ENCODE measurements at places on chromosomes 6 and 20. TPM values are rescaled to one million over a fixed set of nuclear protein-coding genes. Genes with fewer than 3 reads are reported as not detected.

GRCh38 chr20:14951707-14952418 is 614.5 kb upstream of the FLRT3 start:
- no peak overlapping the region for H3K4me3 ChIP-seq
- no peak overlapping the region for H3K27ac ChIP-seq
- no peaks in the 10 kb centered on the region for H3K4me1 ChIP-seq
- H3K36me3 ChIP-seq = no peaks in the 10 kb centered on the region

DNA sequence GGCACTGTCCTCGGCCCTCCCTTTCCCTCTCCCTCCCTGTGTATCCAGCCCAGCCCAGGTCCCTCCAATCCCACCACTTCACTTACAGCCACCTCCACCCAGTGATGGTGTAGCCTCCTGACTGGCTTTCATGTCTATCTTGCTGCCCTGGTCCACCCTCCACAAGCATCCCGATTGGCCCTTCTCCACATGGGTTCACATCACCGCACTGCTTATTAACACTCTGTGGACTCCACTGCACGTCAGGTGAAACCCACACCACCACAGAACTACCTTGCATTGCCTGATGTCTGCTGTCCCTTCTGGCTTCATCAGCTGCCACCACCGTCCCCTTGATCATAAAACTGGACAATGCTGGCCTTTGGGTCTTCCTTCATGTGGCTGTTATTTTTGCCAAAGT is 220.4 kb upstream of the ARID1B start:
- H3K27ac ChIP-seq = no peak overlapping the region
- no peaks in the 10 kb centered on the region for H3K4me1 ChIP-seq
- H3K36me3 ChIP-seq = no peaks in the 10 kb centered on the region

DNA sequence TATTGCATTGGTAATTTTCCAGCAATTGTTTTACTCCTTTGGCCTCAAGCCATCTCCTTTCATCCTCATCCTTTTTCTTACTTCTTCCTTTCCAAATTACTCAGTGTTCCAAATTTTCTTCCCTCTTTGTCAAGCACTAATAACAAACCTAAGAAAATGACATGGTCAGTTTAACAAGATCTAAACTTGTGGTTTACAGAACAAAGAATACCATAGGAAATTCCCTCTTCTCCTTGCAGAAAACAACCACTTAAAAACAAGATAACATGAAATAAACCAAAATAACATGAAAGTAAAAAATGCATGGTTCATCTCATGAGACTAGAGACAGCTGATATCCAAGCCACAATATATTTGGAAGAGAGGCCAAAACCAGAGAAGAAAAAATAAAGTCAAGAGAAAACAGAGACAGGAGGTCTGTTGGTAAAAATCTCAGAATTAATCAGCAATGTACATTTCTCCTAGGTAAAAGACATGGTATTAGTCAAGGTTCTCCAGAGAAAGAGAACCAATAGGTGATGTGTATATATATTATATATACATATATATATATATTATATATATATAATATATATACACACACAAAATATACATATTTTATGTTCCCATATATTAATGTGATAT is 51.0 kb upstream of the SENP6 start:
- peaks cover 11% of the 10 kb centered on the region for H3K4me1 ChIP-seq
- no peaks in the 10 kb centered on the region for H3K27me3 ChIP-seq
- H3K4me3 ChIP-seq = no peak overlapping the region
- H3K36me3 ChIP-seq = no peaks in the 10 kb centered on the region

- peaks cover 5% of the 10 kb centered on the region for H3K27me3 ChIP-seq
- H3K36me3 ChIP-seq = no peaks in the 10 kb centered on the region
- H3K4me3 ChIP-seq = no peak within 1 kb of the TSS
- no peak for DNase-seq
Observed at GRCh38 chr6:24125980-24126379, at the start of gene NRSN1. Gene NRSN1, plus strand, starts transcription at chr6:24126215. Its CDS starts 8,113 bp downstream, at chr6:24134328.

DNA sequence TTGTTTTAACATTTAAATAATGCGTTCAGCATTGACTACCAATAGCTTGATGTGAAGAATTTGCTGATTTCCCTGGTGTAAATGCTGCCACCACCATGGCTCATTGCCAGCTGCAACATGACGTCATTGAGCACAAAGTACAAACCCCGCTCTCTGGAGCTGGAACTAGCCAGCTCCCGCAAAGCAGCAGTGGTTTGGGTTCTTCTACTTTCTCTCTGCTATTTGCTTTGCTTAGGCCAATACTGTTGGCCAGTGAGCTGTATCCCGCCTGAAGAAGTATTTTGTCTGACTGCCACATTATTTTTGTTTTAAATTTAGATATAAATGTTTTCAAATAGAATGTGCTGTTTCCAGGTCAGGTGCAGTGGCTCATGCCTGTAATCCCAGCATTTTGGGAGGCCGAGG is 47.4 kb upstream of the KIF13A start:
- no peak for DNase-seq
- H3K36me3 ChIP-seq = no peaks in the 10 kb centered on the region

DNA sequence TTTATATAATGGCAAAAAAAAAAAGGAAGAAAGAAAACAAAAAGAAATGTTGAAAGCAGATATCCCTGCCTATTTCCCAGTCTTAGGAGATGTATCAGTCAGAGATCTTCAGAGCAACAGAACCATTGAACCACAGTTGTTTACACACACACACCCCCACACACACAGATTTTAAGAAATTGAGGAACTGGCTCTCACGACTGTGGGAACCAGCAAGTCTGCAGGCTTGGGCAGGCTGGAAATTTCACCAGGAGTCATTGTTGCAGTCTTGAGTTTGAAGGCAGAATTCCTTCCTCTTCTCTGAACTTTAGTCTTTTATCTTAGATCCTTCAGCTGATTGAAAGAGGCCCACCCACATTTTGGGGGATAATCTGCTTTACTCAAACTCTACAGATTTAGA is 380.9 kb downstream of the CDKAL1 start:
- no peaks in the 10 kb centered on the region for H3K27me3 ChIP-seq
- peaks cover 13% of the 10 kb centered on the region for H3K36me3 ChIP-seq
- no peak for DNase-seq
- peaks cover 18% of the 10 kb centered on the region for H3K4me1 ChIP-seq
- H3K4me3 ChIP-seq = no peak overlapping the region
- H3K27ac ChIP-seq = no peak overlapping the region

GRCh38 chr6:145475794-145476396 is 259.4 kb downstream of the EPM2A start:
- no peak overlapping the region for H3K27ac ChIP-seq
- no peak overlapping the region for H3K4me3 ChIP-seq
- no peaks in the 10 kb centered on the region for H3K4me1 ChIP-seq
- no peaks in the 10 kb centered on the region for H3K36me3 ChIP-seq

- H3K27me3 ChIP-seq = peaks cover 93% of the 10 kb centered on the region
- peaks cover 35% of the 10 kb centered on the region for H3K4me1 ChIP-seq
- no peak for DNase-seq
- H3K4me3 ChIP-seq = peak overlapping the region; percentile 34
Observed at GRCh38 chr6:99603421-99604165, 3.0 kb upstream of the PRDM13 start.

DNA sequence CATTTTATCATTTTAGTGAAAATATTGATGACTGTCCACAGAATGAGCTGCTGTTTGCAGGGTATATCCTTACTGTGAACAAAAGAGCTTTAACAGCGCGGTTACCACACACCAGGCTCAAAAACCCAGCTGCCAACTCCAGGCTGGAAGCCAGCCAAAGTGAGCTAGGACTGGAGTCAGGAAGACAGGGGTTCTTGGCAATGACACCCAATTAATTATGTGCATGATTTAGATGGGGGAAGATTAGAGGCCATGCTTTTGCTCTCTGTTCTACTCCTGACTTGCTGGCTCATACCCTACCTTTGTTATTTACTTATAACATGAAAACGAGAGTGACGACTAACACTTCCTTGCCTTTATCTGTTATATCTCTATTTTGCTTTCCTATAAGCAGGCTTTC is 128.9 kb upstream of the SHLD1 start:
- H3K4me3 ChIP-seq = no peak overlapping the region
- DNase-seq = no peak
- H3K36me3 ChIP-seq = no peaks in the 10 kb centered on the region
- H3K27me3 ChIP-seq = no peaks in the 10 kb centered on the region
- no peaks in the 10 kb centered on the region for H3K4me1 ChIP-seq
- H3K27ac ChIP-seq = no peak overlapping the region

DNA sequence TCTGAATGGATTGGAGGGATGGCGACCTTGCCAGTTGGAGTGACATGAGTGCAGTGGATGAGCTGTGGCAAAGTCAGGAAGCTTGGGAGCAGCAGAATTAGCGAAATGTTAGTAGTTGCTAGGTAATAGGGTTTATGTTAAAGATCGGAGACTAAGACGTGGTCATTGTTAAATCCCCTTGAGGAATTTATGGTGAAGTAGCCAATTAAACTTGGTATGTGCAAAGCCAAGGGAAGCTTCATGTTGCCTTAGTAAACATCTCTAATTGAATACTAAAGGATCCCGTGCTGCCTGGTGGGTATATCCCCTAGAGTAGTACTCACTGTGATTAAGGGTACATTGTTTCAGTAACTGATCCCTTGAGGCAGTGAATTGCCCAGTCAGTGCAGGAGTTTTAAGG is 106.0 kb downstream of the PRIM2 start:
- H3K4me1 ChIP-seq = no peaks in the 10 kb centered on the region
- no peaks in the 10 kb centered on the region for H3K27me3 ChIP-seq
- DNase-seq = no peak
- H3K27ac ChIP-seq = no peak overlapping the region
- no peak overlapping the region for H3K4me3 ChIP-seq

GRCh38 chr6:106745197-106745770 is 115.9 kb downstream of the QRSL1 start:
- peaks cover 32% of the 10 kb centered on the region for H3K27me3 ChIP-seq
- no peak overlapping the region for H3K27ac ChIP-seq
- no peaks in the 10 kb centered on the region for H3K36me3 ChIP-seq
- no peaks in the 10 kb centered on the region for H3K4me1 ChIP-seq

GRCh38 chr20:63540417-63541186 is 3.4 kb upstream of the PTK6 start:
- H3K36me3 ChIP-seq = no peaks in the 10 kb centered on the region
- DNase-seq = no peak
- no peak overlapping the region for H3K27ac ChIP-seq
- no peak overlapping the region for H3K4me3 ChIP-seq

DNA sequence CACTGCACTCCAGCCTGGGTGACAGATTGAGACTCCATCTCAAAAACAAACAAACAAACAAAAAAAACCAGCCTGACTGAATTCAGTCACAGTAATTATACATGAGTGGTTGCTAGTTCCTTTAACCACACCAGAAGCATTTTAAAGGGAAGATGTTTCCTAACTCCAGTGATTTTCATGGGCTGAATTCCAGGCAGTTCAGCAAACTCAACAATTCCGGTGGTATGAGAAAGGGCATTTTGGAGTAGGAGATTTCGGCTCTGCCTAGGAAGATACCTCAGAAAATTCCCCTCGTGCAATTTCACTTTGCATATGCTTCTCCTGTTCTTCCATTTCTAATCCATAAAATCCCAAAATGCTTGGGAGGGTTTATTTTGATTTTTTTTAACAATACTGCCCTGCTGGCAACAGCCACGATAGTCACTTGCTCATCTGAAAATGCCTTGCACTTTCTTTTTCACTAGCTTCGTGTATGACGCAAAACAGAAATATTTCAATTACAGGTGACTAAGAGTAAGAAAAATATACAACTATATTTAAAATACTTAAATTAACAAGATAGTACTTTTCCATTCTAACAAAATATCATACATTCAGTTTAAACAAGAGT is 48.3 kb upstream of the IPCEF1 start:
- no peak for DNase-seq
- no peaks in the 10 kb centered on the region for H3K36me3 ChIP-seq
- no peak overlapping the region for H3K27ac ChIP-seq
- H3K27me3 ChIP-seq = no peaks in the 10 kb centered on the region
- H3K4me1 ChIP-seq = peaks cover 4% of the 10 kb centered on the region

GRCh38 chr6:52642368-52642767 is 28.5 kb upstream of the TMEM14A start:
- no peak for DNase-seq
- H3K27ac ChIP-seq = no peak overlapping the region
- no peaks in the 10 kb centered on the region for H3K36me3 ChIP-seq
- H3K4me1 ChIP-seq = peaks cover 11% of the 10 kb centered on the region
- peaks cover 19% of the 10 kb centered on the region for H3K27me3 ChIP-seq

GRCh38 chr6:166852451-166852975 is 103.8 kb downstream of the RNASET2 start:
- H3K27ac ChIP-seq = no peak overlapping the region
- no peaks in the 10 kb centered on the region for H3K36me3 ChIP-seq
- H3K4me3 ChIP-seq = no peak overlapping the region
- DNase-seq = no peak
- no peaks in the 10 kb centered on the region for H3K4me1 ChIP-seq

- H3K4me1 ChIP-seq = peaks cover 4% of the 10 kb centered on the region
- H3K27ac ChIP-seq = no peak overlapping the region
- no peaks in the 10 kb centered on the region for H3K36me3 ChIP-seq
- DNase-seq = no peak
- peaks cover 25% of the 10 kb centered on the region for H3K27me3 ChIP-seq
Observed at GRCh38 chr20:62368976-62369814, 2.1 kb upstream of the LAMA5 start.

The BMP7 gene
- not detected for total RNA-seq

The EPPIN gene
- not detected for total RNA-seq

The TMEM244 gene
- total RNA-seq = 0.43 TPM

The GSTA3 gene
- total RNA-seq = not detected

The OLIG3 gene
- total RNA-seq = 0.45 TPM

The TAGAP gene
- total RNA-seq = 52.0 TPM

The SRC gene
- total RNA-seq = 2.7 TPM
